ENCODE measurements at places on chromosomes 4 and X.
A peak's percentile ranks its signal among the peaks of the same experiment; 100 is the strongest.

GRCh38 chr4:71261633-71262121 lies 77.1 kb upstream of the SLC4A4 start:
- no peak for DNase-seq

DNA sequence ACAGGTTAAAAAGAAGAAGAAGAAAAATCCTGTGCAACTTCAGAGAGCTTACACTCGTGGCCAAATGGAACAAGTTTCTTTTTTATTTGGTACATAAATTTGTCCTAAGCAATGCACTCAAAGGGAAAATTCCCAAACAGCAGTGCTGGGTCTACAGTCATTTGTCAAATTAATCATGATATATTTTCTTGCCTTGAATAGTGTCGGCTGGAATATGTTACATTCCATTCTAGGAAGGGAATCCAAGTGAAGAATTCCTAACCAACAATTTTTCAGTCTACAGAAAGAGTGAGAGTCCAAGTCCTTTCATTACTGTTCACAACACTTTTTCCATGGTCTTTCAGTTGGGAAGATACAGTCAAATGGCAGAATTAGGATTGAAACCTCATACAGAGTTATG lies 63.9 kb downstream of the HAND2 start:
- DNase-seq: peak; percentile 63

DNA sequence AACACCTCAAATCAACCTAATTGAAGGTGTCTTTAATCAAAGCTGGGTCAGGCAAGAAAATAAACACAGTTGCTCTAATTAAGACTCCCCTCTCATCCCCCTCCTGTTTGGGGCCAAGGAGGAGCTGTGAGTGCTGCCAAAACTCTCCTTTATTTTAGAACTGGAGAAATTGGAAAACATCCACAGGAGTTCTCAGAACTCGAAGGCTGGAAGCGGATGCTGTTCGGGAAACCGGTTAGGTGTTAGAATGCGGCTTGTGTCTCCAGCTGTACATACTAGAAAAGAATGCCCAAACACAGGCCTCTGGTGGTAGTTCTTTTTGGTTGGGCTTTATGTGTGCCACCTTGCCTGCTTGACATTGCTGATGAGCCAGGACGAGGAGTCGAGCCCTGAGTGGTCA lies 118.2 kb downstream of the GPR143 start:
- no peak for DNase-seq

DNA sequence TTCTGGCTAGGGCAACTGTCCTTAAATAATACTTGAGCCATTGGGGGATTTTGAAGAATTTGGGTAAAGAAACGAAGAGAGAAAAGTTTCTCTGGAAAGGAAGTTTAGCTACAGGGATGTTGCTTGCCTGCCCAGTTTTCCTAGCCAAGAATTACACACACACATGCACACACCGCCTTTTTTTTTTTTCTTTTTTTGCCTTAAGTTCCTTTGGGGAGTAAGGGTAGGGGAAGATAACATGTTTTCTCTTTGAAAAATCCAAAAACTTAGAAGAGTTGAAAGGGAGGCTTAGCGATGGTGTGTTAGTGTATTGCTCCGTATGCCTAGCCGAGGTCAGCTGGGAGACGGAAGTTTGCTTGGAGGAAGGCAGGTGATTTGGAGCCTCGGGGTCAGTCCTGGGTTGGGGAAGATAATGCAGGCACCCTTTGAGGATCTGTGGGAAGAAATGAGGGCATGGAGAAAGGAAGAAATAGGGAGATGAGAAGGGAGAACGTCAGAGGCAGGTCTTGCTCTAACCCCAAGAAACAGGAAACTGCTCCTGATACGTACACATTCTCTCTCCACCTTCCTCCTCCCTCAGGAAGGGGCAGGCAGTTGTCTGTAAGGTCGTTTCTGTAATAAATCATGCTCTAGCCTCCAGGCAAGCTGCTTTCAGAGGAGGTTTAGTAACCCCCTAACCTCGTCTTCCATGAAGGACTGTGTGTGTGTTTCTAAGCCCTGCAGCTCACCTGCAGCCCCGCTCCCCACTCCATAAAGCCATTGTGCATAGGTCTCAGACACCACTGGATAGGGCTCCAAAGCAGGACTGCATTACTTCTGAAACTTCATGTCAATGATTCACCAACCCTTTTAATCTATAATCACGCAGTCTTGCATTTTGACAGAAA lies 10.5 kb downstream of the KLF3 start:
- DNase-seq: no peak

DNA sequence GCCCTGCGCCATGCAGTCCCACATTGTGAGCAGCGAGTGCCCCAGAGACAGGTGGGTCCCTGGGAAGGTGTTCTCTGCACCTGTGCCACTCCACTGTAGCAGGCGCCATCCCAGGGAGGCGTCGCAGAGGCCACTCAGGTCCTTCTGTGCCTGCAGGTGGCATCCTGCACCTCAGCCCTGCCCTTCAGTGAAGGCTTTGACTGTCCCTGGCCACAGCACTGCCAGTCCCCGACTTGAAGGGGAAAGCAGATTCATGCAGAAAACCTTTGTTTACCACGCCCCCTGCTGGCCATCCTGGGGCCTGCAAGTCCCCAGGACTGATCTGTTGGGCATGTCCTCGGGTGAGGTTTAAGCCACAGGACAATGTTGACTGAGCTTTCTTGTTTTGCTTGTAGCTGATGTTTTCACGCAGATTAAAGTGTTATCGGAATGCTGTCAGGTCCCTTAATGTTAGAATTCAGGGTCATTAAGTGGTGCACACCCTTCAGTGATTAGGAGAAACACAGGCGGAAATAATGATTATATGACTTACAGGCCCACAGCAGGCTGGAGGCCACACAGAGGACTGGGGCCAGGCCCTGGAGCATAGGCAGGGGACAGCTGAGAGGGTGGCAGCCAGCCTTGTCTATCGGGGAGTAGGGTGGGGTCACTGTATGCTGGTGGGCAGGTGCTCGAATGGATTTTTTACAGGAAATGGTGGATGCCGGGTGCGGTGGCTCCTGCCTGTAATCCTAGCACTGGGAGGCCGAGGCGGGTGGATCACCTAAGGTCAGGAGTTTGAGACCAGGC lies 5.0 kb downstream of the TACC3 start:
- DNase-seq: peak; percentile 68

DNA sequence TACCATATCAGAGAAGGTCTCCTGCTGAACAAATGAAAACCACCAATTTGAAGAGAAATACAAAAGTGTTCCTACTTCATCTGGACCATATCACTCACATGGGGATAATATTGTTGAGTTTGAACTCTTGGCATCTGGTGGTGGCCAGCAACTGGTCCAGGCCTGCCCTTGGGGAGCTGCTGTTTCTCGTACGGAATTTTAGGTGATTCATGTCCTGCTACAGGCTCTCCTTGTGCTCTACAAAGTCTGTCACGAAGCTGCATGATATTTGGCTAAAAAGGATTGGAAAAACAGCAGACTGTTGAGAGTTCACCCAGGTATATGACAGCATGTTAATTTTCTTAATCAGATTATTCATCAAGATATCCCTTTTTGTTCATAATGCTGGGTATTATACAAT lies 42.2 kb downstream of the SEC31A start:
- no peak for DNase-seq

- DNase-seq: peak; percentile 31
Measured at GRCh38 chrX:123481913-123482851, 250.7 kb downstream of the THOC2 start.

DNA sequence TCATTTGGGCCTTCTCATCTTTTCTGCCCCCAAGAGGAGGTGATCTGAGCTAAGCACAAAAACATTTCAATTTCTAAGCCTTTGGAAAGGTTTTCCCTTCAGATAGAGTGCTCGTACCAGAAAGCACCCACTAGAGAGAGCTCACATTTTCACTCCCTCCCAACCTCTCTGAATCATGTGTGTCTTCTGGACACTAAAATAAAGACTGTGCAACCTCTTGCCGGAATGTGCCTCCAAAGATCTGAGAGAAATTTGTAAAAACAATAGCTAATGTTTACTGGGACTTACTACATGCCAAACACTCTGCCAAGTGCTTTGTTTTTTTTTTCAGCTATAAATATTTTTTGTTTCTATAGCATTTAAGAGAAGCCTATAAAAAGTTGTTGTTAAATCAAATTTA lies 120.6 kb upstream of the LNX1 start:
- no peak for DNase-seq

All from fibroblast of skin of abdomen (primary cell).